ENCODE measurements at places on chromosomes 12 and 14.

DNA sequence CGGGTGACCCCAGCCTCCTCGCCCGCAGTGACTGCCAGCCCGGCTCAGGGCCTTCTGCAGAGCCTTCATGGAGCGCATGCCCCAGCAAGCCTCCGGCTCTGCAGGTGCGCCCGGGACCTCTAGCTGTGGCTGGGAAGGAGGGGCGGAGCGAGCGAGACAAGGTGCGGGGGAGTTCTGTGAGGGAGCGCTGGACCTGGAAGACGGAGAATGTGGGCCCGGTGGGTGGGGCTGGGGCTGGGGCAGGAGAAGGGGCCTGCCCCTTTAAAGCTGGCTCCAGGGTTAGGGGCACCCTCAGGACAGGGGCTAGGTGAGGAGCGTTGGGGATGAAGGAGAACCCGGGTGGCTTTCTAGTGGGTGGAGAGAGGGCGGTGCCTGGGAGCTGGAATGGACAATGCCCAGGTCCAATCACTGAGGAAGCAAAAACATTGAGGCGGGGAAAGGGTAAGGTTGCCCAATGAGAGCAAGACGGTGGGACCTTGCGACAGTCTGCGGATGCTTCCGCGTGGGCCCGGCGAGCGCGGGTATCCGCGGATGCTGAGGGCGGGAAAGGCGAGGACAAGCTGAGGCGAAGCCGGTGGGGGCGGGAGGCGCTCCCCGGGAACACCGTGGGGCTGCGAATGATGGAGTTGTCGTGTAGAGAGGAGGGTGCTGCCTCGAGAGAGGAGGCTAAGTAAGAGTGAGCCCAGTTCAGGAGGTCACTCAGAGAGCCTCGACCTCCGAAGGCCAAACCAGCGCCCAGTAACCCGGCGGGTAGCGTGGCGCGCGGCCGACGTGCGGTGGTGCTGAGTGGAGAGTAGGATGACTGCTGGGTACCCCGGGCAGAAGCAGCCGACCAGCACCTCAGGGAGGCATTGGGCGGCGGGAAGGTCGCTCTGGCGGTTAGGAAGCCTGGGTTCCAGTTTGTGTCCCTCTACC, at the start of gene GLS2:
GLS2 (minus strand) TSS at position 121 of the 915 bp plus-strand sequence; CDS start at position 78, 43 bp downstream.
- peak; percentile 38 for DNase-seq

DNA sequence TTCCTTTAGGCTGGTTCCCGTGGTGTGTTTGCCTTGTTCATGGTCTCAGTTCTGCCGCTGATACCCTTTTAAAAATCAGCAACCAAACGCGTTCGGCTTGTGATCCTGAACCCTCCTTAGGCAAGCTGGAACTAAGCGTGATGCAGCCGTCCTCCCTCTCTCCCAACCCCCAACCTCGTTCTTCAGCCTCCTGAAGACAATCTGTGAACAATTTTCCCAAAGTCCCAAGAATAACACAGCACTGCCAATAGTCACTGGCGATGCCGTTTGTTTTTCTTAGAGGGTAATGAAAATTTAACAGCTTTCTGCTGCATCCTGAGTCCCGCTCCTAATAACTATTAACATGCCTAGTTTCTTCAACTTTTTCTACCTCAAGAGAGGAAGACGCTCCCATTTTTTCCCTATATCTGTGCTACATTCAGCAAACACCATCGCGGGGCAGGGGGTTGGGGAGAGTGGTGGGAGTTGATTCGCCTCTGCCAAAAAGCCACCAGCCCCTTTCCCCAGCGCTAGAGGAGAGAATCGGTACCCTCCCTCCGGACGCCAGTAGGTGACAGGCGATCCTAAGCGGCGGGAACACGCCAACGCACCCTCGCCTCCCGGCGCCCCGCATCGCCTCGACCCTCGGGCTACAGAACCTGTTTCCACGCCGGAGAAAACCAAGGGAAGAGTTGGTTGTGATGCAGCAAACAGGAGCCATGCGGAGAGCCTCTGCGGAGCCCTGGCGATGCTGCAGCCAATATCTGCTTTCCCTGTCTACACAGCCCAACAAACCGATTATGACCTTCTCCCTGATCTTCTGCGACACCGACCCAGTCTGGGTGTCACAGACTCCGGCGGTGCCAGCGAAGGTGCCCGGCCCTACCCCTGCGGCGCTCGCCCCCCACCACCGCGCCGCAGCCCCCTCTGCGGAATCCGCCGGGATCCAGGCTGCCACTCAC, 752 bp downstream of the PRICKLE1 start:
- no peak for DNase-seq

GRCh38 chr14:49194067-49194466, 392.1 kb downstream of the RPS29 start:
- DNase-seq = no peak

- DNase-seq = no peak
These were observed 38.1 kb upstream of the CMKLR1 start for GRCh38 chr12:108377260-108377659.

DNA sequence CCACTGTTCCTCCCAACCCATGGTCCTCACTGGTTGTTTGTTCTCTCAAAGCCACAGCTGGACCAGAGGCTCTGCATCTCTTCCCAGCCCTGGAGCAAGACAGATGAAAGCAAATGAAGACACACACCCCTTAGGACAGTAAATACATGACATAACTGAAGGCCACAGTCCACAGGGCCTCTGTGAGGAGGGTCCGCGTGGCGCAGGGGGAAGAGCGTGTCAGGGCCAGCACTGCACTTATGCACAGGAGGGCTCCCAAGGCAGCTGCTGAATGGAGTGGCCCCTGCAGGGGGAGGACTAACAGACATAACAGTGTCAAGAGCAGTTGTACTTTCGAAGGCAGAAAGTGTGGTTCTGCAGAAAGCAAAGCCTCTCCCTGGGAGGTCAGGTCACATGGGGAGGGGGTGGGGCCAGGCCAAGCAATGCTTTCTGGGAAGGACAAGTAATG, 79.9 kb downstream of the CHGA start:
- DNase-seq = no peak

GRCh38 chr12:84136862-84137367, 775.7 kb downstream of the SLC6A15 start:
- no peak for DNase-seq

GRCh38 chr12:64616201-64616600, 5.9 kb downstream of the RASSF3 start:
- no peak for DNase-seq

DNA sequence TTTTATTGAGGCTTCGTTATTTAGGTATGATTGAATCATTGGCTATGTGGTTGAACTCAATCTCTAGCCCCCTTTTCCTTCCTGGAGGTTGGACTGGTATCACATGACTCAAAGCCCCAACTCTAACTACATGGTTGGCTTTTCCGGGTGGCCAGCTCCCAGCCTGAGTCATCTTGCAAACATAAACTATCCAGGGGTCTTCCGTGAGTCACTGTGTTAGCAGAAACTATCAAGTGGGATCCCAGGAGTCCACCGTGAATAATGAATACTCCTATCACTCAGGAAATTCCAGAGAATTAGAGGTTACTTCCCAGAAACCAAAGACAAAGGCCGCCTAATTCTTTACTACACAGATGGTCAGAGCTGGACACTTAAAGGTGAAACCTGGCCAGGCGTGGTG, 19.7 kb upstream of the PLEKHD1 start:
- no peak for DNase-seq

DNA sequence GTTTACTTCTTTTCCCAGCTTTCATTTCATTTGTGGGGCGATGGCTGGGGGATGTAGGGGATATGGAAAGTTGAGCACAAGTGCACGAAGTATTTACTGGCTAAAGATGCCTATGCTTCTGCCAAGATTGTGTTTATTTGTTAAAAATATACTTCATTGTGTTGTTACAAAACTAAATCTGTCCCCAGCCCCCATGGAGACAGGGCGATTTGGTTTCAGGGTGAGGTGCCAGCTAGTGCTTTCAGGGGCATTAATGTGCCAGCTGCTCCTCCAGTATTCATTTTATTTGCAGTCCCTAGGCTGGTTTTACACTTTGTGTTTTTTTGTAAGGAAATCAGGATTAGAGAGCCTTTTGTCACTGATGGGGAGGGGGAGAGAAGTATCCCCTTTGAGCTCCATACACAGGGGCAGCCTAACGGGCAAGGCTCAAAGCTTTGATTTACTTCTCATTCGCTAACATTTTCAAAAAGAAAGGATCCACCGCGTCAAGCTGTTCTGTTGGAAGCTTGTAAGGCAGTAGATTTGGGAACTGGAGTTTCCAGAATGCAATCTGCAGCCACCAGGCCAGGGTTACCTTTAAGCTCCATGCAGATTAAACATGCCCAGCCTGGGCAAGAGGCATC, 198.7 kb upstream of the PLEKHG7 start:
- DNase-seq = no peak

GRCh38 chr12:51820526-51821439, 27.7 kb downstream of the FIGNL2 start:
- DNase-seq = peak; percentile 66

- DNase-seq = no peak
These were observed 143.1 kb downstream of the PCNX1 start for GRCh38 chr14:71050227-71050823.

GRCh38 chr14:76943072-76943471, 85.4 kb downstream of the IRF2BPL start:
- no peak for DNase-seq

- DNase-seq = no peak
These were observed 288.4 kb downstream of the NUAK1 start for GRCh38 chr12:105850103-105850968.

GRCh38 chr12:89140141-89140540, 212.2 kb downstream of the DUSP6 start:
- no peak for DNase-seq

- DNase-seq = no peak
These were observed 24.9 kb downstream of the PSMC1 start for GRCh38 chr14:90281261-90281660.

DNA sequence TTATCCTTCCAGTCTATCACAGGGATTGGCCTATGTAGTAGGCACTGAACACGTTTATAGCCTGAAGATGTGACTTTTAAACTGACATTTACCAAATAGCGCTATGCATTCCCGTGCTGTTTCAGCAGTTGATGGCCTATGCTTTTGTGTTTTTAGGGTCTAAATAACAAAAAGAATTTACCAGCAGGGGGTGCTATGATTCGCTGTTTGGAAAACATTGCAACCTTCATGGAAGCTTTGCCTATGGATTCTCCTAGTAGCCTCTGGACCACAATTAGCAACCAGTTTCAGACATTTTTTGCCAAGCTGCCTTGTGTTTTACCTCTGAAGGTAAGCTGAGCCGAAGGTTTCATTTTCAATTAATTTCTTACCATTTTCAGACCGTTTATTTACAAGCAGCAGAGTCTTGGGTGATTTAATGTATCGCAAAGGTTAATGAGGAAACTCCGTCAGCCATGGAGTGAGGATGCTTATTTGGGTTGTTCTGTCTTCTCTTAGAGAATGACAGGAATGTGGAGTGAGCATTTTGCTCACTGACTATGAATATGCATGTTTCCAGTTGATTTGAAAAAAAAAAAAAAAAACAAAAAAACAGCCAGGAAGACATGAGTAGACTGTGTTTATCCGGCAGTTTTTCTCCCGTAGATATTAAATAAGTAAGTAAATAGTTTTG, 133.1 kb downstream of the PRIMA1 start:
- DNase-seq = no peak

- DNase-seq = no peak
These were observed 381.7 kb upstream of the CCDC196 start for GRCh38 chr14:66104486-66104885.

GRCh38 chr12:72089678-72090077, 151.0 kb downstream of the TPH2 start:
- DNase-seq = no peak

DNA sequence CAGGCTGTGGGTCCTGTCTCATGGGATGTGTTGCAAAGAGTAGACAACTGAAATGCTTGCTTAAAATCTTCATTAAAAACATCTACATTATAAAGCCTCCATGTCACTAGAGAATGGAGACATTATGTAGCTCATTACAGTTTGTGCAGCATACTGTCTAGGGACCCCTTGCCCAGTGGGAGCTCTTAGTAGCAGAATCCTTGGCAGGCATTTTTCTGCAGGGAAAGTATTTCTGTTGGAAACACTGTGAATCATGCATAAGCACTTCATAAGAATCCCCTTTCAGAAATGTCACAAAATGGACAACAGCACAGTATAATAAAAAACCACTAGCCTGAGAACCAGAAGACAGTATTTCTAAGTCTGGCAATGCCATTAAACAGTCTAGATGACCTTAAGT, 174.3 kb downstream of the MGAT4C start:
- DNase-seq = no peak

- DNase-seq = no peak
These were observed 693.4 kb downstream of the VRK1 start for GRCh38 chr14:97490521-97491070.

GRCh38 chr14:24960816-24961215, 89.1 kb downstream of the STXBP6 start:
- DNase-seq = no peak

GRCh38 chr12:115118177-115118724, 434.3 kb upstream of the TBX3 start:
- DNase-seq = no peak

DNA sequence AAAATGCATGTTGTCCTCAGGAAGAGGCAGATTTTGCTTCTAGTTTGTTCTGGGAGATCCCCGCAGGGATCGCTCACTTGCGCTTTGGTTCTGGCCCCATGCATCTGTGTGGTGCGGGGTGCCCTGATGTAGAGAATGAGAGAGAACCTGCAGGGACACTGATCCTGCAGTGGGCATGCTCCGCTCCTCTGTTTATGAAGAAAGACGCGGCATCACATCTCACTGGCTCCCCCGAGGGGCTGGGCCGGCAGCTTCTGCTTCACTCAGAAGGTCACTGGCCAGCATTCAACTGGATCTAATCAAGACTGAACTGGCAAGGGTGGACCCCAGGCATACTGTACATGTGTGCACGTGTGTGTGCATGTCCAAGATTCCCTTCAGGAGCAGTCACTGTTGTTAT, 164.2 kb downstream of the CALM1 start:
- no peak for DNase-seq

GRCh38 chr12:54660320-54660962, 12.3 kb upstream of the DCD start:
- no peak for DNase-seq
